ENCODE measurements at places on chromosomes 12 and 14.

- no peak for ATAC-seq
- H3K27ac ChIP-seq, result peak overlapping the region; percentile 91
- peaks cover 53% of the 10 kb centered on the region for H3K4me1 ChIP-seq
- no peaks in the 10 kb centered on the region for H3K27me3 ChIP-seq
- H3K4me3 ChIP-seq, result no peak overlapping the region
These were observed 2.1 kb upstream of the DLST start for GRCh38 chr14:74879427-74880182.

DNA sequence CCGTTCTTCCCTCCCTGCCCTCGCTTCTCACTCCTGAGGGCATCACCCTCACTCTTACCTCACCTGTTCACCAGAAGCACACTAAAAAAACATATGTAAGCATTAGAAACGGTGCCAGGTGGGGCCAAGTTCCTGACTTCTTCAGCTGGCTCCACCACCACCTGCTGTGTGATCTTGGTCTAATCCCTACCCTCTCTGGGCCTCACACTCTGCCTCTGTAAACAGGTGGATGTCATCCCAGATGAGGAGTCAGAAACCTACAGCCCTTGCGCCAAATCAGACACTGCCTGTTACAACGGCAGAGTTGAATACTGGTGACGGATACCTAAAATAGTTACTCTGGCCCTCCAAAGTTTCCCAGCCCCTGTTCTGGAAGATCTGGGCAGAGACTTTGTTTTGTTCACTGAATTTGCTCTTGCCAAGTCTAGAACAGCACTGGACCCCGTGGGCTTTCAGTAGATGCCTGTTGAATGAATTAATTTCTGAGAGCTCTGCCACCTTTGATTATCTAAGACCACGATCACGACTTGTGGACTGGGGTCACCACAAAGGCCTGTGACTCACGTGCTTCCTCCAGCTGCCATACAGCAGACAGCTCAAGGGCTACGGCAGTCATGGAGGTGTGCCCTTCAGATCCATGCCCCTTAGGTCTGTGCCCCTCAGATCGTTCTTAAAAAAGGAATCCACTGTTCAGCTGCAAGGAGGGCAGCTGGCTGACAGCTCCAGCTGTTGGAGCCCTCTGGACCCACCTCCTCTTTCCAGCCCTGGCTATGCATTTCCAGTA, 71.9 kb downstream of the GSC start:
- no peak for ATAC-seq
- no peaks in the 10 kb centered on the region for H3K4me1 ChIP-seq
- no peak overlapping the region for H3K4me3 ChIP-seq

GRCh38 chr12:112705037-112705632, 86.4 kb upstream of the RPH3A start:
- peaks cover 52% of the 10 kb centered on the region for H3K27me3 ChIP-seq
- ATAC-seq, result no peak
- no peaks in the 10 kb centered on the region for H3K4me1 ChIP-seq
- H3K4me3 ChIP-seq, result no peak overlapping the region

DNA sequence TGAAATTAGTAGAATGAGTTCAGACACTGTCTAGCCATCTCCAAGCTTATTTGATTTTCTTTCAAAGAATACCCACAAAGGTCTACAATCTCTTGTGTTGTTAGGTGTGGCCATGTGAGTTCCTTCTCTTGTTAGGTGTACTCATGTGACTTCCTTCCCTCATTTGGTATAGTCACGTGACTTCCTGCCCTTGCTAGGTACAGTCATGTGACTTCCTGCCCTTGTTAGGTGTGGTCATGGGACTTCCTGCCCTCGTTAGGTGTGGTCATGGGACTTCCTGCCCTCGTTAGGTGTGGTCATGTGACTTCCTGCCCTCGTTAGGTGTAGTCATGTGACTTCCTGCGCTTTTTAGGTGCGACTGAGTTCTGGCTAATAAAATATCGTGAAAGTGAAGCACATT, 179.6 kb downstream of the TMX1 start:
- H3K36me3 ChIP-seq, result no peaks in the 10 kb centered on the region
- no peak for ATAC-seq
- peaks cover 19% of the 10 kb centered on the region for H3K27me3 ChIP-seq
- no peak overlapping the region for H3K4me3 ChIP-seq

GRCh38 chr12:115847398-115847797, 430.1 kb downstream of the MED13L start:
- H3K4me1 ChIP-seq, result no peaks in the 10 kb centered on the region
- no peak overlapping the region for H3K4me3 ChIP-seq
- no peak overlapping the region for H3K27ac ChIP-seq

DNA sequence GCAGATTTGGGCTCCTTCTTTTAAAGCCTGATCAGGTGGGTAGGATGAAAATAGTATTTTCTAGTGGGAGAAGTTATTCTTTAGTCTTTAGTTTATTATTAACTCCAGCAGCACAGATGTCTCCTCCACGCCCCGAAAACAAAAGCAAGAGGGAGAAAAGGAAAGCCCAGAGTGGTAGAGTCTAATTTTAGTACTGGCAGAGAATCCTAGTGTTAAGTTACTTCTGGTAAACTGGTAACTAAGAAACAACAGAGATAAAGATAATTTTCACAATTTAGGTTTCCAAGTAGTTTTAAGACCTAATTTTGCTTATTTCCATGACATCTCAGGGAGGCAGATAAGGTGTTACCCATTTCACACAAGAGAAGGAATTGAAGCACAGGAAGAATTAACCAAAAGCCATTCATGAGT, 16.3 kb downstream of the ATP5MC2 start:
- H3K4me3 ChIP-seq, result no peak overlapping the region
- no peak overlapping the region for H3K27ac ChIP-seq
- no peaks in the 10 kb centered on the region for H3K27me3 ChIP-seq
- ATAC-seq, result no peak
- no peaks in the 10 kb centered on the region for H3K4me1 ChIP-seq
- peaks cover 43% of the 10 kb centered on the region for H3K36me3 ChIP-seq

DNA sequence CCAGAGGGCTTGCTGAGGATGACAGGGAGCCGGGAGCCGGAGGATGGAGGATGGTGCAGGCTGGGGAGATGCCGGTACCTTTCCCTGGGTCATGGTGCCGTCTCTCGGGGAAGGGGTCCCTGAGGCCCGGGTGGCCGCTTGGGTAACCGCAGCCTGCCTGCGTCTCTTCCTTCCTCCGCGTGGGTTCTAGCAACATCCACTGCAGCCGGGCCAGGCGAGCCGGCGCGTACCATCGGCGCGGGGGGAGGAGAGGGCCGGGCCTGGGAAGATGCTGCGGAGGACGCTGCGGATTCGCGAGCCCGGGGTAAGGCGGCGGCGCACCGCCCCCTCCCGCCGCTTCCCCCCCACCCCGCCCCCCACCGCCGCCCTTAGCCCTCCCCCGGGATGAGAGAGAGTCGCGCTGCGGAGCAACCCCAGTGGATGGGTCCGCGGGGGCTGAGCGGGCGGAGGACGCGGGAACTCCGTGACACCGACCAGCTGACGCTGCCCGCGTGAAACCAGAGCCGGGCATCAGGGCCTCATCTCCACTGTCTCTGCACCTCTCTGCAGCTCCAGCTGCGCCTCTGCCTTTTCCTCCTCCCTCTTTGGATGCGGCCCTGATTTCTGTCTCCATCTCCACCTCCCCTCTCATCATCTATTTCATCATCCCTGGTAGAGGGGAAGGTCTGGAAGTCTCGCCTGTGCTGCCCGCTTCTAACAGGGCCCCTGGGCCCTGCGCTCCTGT, at the start of gene FAIM2:
FAIM2 (minus strand) TSS at position 201 of the 724 bp plus-strand sequence; CDS start at position 93, 108 bp downstream.
- H3K27me3 ChIP-seq, result peaks cover 70% of the 10 kb centered on the region
- peaks cover 10% of the 10 kb centered on the region for H3K4me1 ChIP-seq
- ATAC-seq, result peak; percentile 50

- H3K4me3 ChIP-seq, result no peak overlapping the region
- H3K27ac ChIP-seq, result no peak overlapping the region
- H3K4me1 ChIP-seq, result no peaks in the 10 kb centered on the region
- no peak for ATAC-seq
- no peaks in the 10 kb centered on the region for H3K27me3 ChIP-seq
These were observed 352.7 kb downstream of the AEBP2 start for GRCh38 chr12:19792028-19792427.

DNA sequence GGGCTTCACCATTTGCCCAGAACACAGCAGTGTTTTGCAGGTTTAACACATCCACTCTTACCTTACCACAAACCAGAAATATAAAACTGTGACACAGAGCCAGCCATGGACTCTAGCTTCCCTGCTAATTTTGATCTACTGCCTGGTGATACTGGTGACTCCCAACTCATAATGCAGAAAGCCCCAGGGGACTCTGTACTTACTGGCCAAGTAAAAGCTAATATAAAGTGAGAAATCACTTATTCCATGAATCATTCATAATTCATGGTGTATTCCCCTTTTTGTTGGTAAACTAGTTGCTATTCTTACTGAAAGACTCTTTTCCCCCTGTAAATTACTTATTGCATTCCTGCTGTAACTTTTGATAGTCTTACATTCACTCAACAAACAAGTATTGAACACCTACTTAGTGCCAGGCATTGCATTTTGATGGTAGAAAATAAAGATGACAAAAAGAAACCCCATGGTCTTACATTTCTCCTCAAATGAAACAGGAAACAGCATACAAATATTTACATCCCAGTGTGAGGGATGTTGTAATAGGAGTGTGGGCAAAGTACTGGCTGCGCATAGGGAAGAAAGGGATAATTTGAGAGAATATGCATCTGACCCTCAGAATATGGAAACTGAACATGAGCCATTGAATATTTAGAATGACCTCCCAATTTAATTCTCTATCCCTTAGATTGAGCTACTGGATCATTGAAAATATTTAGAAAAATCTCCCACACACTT, 279.6 kb downstream of the PDZRN4 start:
- no peaks in the 10 kb centered on the region for H3K4me1 ChIP-seq
- ATAC-seq, result no peak
- peaks cover 10% of the 10 kb centered on the region for H3K27me3 ChIP-seq
- no peak overlapping the region for H3K4me3 ChIP-seq
- H3K36me3 ChIP-seq, result no peaks in the 10 kb centered on the region

DNA sequence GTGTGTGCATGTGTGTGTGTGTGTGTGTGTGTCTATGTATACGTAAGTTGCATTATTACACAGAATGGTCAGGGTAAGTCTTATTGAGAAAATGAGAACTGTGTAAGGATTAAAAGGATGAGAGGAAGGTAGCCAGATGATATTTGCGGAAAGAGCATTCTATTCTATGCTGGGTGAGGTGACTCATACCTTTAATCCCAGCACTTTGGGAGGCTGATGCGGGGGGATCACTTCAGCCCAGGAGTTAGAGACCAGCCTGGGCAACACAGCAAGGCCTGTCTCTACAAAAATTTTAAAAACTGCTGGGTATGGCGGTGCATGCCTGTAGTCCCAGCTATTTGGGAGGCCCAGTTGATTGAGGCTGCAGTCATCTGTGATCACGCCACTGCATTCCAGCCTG, 103.7 kb downstream of the SLC38A1 start:
- no peak overlapping the region for H3K27ac ChIP-seq

DNA sequence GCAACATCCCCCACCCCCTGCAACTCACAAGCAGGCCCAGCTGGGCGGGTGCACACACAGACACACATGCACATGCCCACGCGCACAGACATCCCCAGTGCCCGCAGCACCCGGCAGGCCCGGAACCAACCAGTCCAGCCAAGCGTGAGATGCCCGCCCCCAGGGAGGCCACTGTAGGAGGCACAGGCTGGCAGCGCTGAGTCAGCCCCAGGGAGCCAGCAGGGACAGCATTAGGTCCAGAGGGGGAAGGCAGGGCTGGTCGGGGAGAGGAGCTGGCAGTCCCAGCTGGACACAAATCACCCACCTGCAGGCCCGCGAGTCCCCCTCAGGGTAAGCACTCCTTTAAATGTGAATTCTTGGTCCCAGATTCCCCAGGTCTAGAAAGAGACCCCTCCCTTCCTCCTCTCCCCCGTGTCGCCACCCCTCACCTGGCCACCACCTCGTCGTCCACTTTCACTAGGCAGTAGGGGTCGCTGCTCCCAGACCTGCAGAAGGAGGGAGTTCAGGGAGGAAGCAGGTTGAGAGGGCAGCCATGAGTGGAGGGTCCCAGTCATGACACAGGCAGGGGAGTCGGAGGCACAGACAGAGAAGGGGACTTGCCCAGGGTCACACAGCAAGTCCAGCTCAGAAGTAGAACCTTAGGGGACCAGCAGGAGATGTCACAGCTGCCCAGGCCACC, 5.0 kb downstream of the RASAL1 start:
- peak overlapping the region; percentile 69 for H3K27ac ChIP-seq
- peaks cover 36% of the 10 kb centered on the region for H3K36me3 ChIP-seq
- no peaks in the 10 kb centered on the region for H3K27me3 ChIP-seq
- H3K4me1 ChIP-seq, result peaks cover 55% of the 10 kb centered on the region

- H3K4me1 ChIP-seq, result peaks cover 11% of the 10 kb centered on the region
- H3K4me3 ChIP-seq, result no peak overlapping the region
- H3K36me3 ChIP-seq, result no peaks in the 10 kb centered on the region
- no peaks in the 10 kb centered on the region for H3K27me3 ChIP-seq
- H3K27ac ChIP-seq, result peak overlapping the region; percentile 58
These were observed 57.5 kb downstream of the AP5M1 start for GRCh38 chr14:57326253-57326652.

GRCh38 chr12:118425364-118425763, 49.0 kb downstream of the SUDS3 start:
- no peak overlapping the region for H3K27ac ChIP-seq
- H3K4me1 ChIP-seq, result peaks cover 7% of the 10 kb centered on the region
- H3K4me3 ChIP-seq, result no peak overlapping the region

GRCh38 chr12:6620137-6620884, 13.1 kb upstream of the CHD4 start:
- H3K27ac ChIP-seq, result peak overlapping the region; percentile 51
- H3K4me3 ChIP-seq, result peak overlapping the region; percentile 44
- H3K27me3 ChIP-seq, result no peaks in the 10 kb centered on the region
- H3K4me1 ChIP-seq, result peaks cover 44% of the 10 kb centered on the region

- peak overlapping the region; percentile 76 for H3K4me3 ChIP-seq
- peak; percentile 95 for ATAC-seq
- peak overlapping the region; percentile 99 for H3K27ac ChIP-seq
- H3K27me3 ChIP-seq, result no peaks in the 10 kb centered on the region
These were observed 32.4 kb downstream of the BICD1 start for GRCh38 chr12:32139064-32139421.

DNA sequence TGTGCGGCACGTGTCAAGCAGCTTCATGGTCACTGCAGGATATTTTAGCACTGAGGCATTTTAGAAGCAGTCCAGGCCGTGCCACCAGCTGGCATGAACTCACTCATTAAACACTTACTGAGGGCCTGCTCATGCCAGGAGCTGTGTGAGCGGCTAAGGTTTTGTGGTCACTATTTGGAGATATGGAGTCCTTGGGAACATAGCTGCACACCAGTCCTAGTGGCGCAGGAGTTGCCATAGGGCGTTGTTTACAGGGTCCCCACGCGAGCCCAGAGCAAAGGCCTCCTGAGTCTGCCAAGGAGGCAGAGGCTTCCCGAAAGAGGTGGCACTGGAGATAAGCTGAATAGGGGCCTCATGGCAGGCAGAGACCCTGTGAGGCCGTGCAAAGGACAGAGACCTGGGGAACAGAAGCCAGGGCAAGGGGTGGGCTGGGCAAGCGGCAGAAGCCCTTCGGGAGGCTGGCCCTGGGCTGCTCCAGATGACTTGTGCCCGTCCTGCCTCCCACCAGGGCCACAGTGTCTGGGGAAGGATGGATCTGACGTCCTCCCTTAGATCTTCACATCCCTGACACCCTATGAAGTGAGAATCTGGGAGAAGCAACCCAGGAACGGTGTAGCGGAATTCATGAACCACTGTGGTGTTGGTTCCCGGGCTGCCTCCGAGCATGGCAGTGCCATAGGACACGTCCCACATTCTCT, 38.9 kb downstream of the SFSWAP start:
- H3K4me1 ChIP-seq, result peaks cover 5% of the 10 kb centered on the region
- H3K36me3 ChIP-seq, result peaks cover 48% of the 10 kb centered on the region
- H3K27ac ChIP-seq, result no peak overlapping the region
- no peak for ATAC-seq

GRCh38 chr12:48221645-48222044, 18.6 kb upstream of the OR10AD1 start:
- H3K4me1 ChIP-seq, result no peaks in the 10 kb centered on the region
- no peak overlapping the region for H3K4me3 ChIP-seq
- H3K36me3 ChIP-seq, result peaks cover 2% of the 10 kb centered on the region
- H3K27ac ChIP-seq, result no peak overlapping the region
- no peak for ATAC-seq
- H3K27me3 ChIP-seq, result peaks cover 39% of the 10 kb centered on the region

Data from stimulated activated memory B cell treated with anti-CD40 and anti-IgM and Interleukin-4, amounts not matched to agents 10 μg/mL and 1 μg/mL and 100 μg/mL, for 72 hours (primary cell).